ENCODE measurements at places on chromosomes 12 and 14.

- no peak for DNase-seq
Observed at GRCh38 chr12:94258593-94258992, 110.2 kb downstream of the PLXNC1 start.

DNA sequence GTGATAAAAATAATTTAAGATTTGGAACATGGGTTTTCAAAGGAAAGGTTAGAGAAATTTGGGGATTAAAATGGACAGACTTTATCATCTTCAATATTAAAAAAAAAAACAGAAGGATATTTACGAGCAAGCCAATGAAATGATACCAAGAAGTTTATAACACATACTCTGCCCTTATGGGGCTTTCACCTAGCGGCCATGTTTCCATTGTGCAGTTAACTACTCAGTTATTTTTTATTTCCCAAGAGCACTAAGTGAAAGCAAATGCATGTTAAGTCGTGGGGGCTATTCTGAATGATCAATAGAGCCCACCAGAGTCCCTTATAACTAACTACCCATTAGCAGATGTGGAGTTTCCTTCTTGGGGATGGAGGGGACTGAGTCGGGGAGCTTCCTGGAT, 53.9 kb downstream of the ETV6 start:
- no peak for DNase-seq

- no peak for DNase-seq
Observed at GRCh38 chr12:14795028-14795448, 8.2 kb downstream of the WBP11 start.

DNA sequence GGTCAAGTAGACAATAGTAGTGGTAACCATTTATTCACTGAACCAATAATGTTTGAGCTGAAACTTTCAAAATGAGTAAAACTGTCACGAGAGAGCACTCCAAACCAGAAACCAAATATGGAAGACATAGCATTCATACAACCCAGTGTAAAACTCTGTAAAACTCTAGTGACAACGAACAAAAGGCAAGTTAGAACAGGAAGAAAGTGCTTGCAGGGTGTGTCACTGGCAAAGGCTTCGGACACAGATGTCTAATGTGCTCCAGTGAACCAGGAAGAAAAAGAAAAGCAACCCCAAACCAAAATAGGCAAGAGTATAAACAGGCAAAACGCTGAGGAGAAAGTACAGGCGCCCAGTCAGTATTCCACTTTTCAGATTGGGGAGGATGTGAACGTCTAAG, 79.3 kb upstream of the FZD10 start:
- no peak for DNase-seq

DNA sequence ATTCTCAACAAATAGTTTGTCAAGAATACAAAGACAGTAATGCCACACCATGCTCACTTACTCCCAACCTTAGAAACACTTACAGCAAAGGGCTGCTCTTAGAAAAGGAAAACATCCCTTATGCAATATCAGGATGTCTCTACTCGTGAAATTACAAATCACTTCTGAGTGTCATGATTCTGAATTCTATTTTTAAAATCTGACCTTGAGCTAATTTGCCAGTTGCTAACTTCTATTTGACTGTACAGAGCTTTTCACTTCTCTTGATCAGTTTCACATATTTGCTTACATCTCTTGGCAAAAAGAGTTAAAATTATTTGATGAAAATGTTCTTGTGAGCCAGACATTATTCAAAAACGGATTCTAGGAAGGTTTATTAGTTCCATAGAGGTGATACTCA, 136.7 kb upstream of the SLC35F4 start:
- no peak for DNase-seq

- peak; percentile 7 for DNase-seq
Observed at GRCh38 chr14:102593061-102593824, 794 bp downstream of the RCOR1 start.

- no peak for DNase-seq
Observed at GRCh38 chr14:76282581-76282980, 93.4 kb upstream of the ESRRB start.

DNA sequence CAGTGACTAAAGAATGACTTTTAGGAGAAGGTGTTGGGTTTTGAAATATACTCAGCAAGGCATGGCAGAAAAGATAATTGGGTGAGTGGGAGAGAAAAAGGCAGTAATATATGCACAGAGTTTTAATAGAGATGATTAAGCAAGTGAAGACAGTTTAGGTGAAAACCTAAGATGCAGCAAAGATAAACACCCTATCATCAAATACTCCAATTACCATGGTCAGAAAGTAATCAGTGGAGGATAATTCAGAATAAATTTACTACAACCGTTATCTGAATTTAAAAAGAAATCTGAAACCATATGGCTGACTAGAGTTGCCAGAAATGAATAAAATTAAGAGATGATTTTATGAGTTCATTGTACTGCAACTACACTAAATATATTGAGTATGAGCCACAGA, 26.8 kb downstream of the NAA30 start:
- no peak for DNase-seq

DNA sequence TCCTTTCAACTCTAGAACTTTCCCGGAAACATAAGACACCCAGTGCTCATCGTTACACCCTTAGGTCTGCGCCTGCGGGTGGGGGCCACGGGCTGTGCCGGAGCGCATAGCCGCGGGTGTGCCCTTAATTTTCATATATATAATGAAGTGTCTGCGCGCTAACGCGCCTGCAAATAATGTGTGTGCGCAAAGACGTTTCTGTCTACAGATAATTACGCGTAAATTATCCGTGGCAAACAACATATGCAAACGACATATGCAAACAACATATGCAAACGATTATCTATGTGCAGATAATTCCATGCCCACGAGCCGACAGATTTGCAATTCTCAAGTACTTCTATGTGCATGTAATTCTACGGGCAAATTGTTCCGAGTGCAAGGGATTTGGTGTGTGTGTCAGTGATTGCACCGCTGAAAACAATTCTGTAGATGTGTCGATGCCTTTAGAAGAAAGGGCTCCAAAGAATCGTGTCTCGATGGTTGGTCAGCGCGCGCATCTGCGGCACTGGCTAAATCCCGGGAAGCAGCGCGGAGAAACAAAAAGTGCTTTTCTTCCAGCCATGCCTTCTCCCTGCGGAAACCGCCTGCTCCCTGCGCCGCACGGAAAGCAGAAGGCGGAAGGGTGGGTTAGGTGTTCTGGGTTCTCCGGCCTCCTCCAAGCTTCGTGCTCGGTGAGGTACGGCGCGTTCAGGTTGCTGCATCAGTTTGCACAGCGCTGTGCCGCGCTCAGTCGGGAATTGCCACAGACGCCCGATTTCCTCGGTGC, 34.5 kb upstream of the TBX5 start:
- DNase-seq, result no peak

GRCh38 chr14:103624860-103625259, 4.2 kb upstream of the KLC1 start:
- no peak for DNase-seq

DNA sequence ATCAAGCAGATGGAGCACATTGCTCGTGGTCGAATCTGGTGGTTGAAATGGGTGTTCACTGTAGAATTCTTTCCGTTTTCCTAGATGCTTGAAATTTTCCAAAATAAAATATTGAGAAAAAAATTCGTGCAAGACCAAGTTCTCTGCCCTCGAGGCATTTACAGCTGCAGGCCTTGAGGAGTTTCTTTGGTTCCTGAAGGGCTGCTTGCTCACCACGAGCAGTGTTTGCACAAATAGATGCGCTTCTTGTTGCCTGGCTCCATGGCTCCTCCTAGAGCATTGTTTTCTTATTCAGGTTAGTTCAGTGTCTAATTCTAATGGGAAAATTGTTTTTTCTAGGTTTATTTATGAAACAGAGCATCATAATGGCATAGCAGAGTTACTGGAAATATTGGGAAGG, 74.5 kb upstream of the DYNC1H1 start:
- DNase-seq, result no peak

Measured in stimulated activated CD8-positive, alpha-beta memory T cell treated with anti-CD3 and anti-CD28 coated beads, Interleukin-4, amount 100 ng/mL, for 1 hour (primary cell).